ENCODE measurements at places on chromosomes 16 and 17.

DNA sequence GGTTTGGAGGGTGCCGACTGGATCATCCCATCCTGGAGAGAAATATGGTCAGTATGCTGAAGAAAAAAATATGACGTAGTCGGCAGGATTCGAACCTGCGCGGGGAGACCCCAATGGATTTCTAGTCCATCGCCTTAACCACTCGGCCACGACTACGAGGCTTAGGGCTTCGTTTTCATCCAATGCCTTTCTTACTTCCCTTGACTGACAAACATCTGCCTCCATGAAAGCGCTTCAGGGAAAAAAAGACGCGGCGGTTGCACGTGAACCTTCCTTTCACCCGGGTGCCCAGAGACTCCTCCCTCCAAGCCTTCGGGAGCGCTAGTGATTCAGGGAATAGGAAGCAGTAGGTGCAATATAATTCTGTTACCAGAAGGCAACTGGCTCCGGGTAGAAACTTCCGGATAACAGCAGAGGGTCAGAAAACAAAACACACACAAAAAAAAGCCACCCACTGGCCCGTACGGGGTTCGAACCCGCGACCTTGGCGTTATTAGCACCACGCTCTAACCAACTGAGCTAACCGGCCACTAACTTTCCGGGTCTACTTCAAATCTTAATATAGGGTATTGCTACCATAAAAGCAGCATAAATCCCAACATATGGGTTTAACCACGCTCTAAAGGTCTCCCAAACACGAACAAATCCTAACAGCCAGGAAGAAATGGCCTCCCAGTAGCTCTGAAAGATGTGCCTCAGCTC is 16.3 kb upstream of the AURKB start:
- H3K36me3 ChIP-seq = no peaks in the 10 kb centered on the region
- H3K4me1 ChIP-seq = peaks cover 24% of the 10 kb centered on the region
- H3K27ac ChIP-seq = peak overlapping the region; percentile 74
- no peak for DNase-seq

DNA sequence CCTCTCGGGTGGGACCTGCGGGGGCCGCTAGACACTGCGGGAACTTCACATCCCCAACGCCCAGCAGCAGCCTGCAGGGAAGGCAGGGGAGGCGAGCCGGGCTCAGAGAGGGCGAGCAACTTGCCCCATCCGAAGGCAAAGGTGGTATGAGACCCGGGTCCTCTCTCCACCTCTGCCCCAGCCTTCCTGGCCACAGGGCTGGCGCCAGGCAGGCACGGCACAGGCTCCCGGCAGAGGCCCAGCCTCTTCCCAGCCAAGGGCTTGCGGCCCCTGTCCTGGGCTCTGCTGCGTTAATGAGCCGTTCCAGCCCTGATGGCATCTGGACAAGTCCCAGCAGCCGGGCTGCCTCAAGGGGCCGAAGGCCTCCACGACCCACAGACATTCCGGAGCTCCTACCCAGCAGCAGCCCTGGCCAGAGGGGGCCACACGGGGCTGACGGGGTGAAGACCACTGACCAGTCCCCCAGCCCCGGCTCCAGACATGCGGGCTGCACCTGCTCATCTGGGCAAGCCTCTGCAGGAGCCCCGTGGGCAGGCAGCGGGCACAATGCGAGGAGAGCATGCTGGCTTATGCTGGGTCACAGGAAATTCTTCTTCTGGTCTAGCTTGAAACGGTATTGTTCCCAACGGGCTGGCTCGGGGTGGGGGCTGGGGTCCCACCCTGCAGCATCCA is 1.2 kb upstream of the HS3ST6 start:
- H3K27me3 ChIP-seq = no peaks in the 10 kb centered on the region
- H3K4me3 ChIP-seq = no peak overlapping the region
- H3K36me3 ChIP-seq = no peaks in the 10 kb centered on the region

DNA sequence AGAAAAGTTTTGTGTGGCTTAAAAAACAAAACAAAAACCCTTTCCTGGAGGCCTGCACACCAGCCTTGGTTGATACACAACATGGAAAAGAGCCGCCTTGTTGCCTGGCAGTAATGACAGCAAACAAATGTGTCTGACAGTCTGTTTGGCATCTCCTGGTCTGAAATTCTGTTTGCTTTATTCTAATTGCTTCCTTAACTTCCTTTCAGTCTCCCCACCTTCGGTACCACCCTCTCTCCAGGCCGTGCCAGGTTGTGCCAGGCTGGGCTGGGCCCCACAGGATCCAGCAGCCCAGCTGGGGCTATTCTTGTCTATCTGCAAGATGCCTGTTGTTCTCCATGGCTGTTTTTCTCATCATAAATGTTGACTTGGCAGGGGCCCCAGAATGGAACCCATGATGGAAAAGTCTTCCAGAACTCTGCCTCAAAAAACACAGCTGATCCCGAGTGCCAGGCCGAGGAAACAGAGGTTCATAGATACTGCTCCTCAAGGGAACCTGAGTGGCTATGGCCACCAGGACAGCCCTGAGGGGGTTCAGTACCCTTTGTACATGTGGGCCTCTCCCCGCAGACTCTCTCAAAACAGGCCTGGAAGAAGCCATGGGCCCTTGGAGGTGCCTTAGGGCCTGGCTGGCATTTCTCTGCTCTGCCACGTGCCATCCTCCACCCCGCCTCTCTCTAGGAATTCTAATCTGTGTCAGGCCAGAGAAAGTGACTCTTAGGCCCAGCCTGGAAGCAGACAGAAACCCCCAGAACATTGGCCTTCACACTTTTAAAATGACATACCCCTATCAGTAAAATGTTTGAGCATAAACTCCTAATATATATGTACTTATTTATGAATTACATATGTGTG is 50.5 kb downstream of the YPEL2 start:
- peaks cover 51% of the 10 kb centered on the region for H3K4me1 ChIP-seq
- no peaks in the 10 kb centered on the region for H3K36me3 ChIP-seq
- DNase-seq = no peak
- peak overlapping the region; percentile 70 for H3K27ac ChIP-seq
- no peaks in the 10 kb centered on the region for H3K27me3 ChIP-seq

DNA sequence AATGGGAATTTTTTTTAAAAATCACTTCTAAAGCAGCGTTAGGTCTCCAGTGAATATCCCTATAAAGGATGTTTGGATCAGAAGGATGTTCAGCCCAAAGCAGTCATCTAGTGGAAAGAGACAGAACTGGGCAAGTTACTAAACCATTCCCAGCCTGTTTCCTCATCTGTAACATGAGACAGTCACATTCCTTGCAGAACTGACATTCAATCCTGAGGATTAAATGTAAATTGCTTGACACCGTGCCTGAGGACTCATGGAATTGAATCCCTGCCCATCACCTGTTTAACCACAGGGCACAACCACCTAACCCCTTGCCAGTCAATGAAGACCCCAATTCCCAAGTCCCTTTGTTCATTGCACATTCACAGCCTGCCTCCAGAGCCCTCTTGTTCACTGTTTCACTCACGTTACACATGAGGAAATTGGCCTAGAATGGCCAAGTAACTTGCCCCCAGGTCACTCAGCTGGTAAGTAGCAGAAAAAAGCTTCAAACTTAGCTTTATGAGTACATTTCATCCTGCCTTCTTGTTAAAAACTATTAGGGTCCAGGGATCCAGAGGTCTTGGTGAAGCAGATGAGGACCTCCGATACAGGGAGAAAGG is 1.4 kb downstream of the CMTM2 start:
- no peak overlapping the region for H3K27ac ChIP-seq
- no peak for DNase-seq
- no peaks in the 10 kb centered on the region for H3K36me3 ChIP-seq
- H3K4me3 ChIP-seq = no peak overlapping the region
- H3K27me3 ChIP-seq = no peaks in the 10 kb centered on the region

- DNase-seq = no peak
- no peaks in the 10 kb centered on the region for H3K36me3 ChIP-seq
- H3K27me3 ChIP-seq = no peaks in the 10 kb centered on the region
- no peaks in the 10 kb centered on the region for H3K4me1 ChIP-seq
Measured at GRCh38 chr16:77739559-77739892, 17.2 kb downstream of the NUDT7 start.

GRCh38 chr17:57410169-57410568 is 153.8 kb downstream of the MSI2 start:
- H3K27ac ChIP-seq = no peak overlapping the region
- no peak overlapping the region for H3K4me3 ChIP-seq
- peaks cover 18% of the 10 kb centered on the region for H3K4me1 ChIP-seq
- H3K36me3 ChIP-seq = no peaks in the 10 kb centered on the region
- DNase-seq = no peak

- no peak overlapping the region for H3K27ac ChIP-seq
- no peak overlapping the region for H3K4me3 ChIP-seq
- no peaks in the 10 kb centered on the region for H3K36me3 ChIP-seq
- no peaks in the 10 kb centered on the region for H3K27me3 ChIP-seq
Measured at GRCh38 chr17:69908626-69909368, 166.2 kb upstream of the KCNJ16 start.

GRCh38 chr17:39746145-39746461 is 8.4 kb downstream of the GRB7 start:
- H3K4me3 ChIP-seq = peak overlapping the region; percentile 30
- no peaks in the 10 kb centered on the region for H3K36me3 ChIP-seq
- no peak for DNase-seq
- H3K27me3 ChIP-seq = no peaks in the 10 kb centered on the region
- peaks cover 4% of the 10 kb centered on the region for H3K4me1 ChIP-seq
- no peak overlapping the region for H3K27ac ChIP-seq

DNA sequence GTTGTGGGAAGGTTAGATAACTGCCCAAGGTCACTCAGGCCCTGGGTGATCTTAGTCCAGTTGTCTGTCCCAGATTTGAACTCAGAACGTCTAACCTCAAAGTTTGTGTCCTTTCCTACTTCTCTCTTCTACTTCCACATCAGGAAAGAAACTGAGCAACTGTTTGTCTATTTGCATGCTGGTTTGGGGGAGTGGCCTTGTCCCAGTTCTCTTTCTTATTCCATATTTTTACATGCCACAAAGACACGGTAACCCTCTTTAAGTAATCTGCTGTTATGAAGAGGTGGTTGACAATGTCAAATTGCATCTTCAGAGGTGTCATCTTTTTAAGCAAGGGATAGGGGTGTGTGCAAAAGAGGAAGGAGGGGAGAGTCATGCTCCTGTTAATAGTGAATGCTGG is 432.5 kb downstream of the HS3ST3B1 start:
- H3K4me3 ChIP-seq = no peak overlapping the region
- H3K36me3 ChIP-seq = no peaks in the 10 kb centered on the region
- peaks cover 11% of the 10 kb centered on the region for H3K4me1 ChIP-seq
- H3K27ac ChIP-seq = no peak overlapping the region
- no peak for DNase-seq

DNA sequence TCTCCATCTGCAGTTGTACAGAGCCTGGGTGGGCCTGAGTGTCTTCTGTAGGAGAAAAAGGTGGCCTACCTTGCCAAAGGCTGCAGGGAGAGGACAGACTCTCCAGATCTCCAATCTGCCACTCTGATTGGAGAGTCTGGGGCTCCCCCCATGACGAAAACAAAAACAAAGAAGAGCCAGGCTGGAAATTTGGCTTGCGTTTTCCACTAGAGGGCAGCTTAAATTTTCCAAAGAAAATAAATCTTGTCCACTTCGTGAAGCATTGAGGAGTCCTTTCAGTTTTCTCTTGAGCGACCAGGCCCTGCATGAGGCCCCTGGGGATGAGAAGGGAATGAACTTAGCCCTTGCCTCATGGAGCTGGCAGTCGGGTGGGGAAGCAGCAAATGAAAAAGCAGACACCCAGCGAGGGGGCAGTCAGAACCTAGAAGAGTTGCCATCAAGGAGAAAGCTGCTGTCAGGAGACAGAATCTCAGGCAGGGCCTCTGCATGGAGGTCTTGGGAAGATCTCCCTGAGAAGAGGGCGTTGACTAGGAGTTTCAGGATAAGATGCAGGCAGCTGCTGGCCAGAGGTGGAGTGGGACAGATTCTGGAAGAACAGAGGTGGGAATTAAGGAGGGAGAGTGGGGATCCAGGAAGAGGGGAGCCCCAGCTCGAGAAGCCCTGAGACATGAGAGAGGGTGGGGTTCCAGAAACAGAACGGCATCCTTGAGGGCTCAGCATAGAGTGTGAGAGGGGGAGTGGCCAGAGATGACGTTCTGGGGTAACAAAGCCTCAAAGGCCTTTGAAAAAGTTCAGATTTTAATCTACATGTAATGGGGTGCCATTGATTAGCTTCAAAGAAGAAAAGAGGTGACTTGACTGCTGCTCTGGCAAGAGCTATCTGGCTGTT is 8.4 kb upstream of the SHCBP1 start:
- H3K27me3 ChIP-seq = no peaks in the 10 kb centered on the region
- DNase-seq = no peak
- H3K36me3 ChIP-seq = no peaks in the 10 kb centered on the region
- peak overlapping the region; percentile 16 for H3K27ac ChIP-seq
- H3K4me3 ChIP-seq = no peak overlapping the region

GRCh38 chr16:77943801-77944200 is 78.5 kb upstream of the CLEC3A start:
- H3K4me1 ChIP-seq = no peaks in the 10 kb centered on the region
- H3K36me3 ChIP-seq = no peaks in the 10 kb centered on the region
- no peak overlapping the region for H3K4me3 ChIP-seq
- H3K27ac ChIP-seq = no peak overlapping the region
- H3K27me3 ChIP-seq = no peaks in the 10 kb centered on the region

GRCh38 chr16:79554912-79555311 is 45.6 kb downstream of the MAF start:
- H3K27me3 ChIP-seq = no peaks in the 10 kb centered on the region
- no peaks in the 10 kb centered on the region for H3K36me3 ChIP-seq
- no peak overlapping the region for H3K4me3 ChIP-seq
- H3K4me1 ChIP-seq = no peaks in the 10 kb centered on the region
- DNase-seq = no peak

DNA sequence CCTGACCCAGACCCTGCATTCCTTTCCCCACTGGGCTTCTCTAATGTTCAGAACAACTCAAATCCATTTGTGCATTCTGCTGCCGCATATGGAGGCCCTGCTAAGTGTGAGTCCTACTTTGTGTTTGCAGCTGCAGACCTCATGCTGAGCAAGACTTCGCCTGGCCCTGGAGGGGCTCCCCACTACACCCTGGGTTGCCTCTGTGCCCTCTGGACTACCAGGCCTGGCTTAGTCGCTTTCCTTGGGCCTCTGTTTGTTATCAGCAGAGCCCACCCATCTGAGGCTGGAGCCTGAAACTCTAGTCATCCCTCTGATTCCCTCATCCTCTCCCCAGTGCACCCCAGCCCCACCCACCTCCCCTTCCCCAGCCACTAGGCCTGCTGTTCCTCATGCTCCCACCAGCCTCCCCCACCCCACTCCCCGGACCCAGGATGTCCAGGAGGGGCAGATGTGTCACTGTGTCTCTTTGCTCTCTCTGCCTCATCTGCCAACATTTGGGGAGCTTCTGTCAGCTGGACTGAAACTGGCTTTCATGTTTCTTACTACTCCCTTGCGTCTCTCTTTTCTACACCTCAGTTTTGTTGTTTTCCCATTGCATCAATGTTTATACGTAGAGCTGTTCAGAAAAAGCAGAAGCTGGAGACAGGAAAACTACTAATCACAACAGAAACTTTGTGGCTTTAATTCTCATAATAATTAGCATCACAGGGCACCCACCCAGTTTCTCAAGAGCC is 17.9 kb upstream of the CD300E start:
- no peaks in the 10 kb centered on the region for H3K36me3 ChIP-seq
- H3K4me1 ChIP-seq = no peaks in the 10 kb centered on the region
- no peak overlapping the region for H3K4me3 ChIP-seq
- DNase-seq = no peak
- H3K27me3 ChIP-seq = no peaks in the 10 kb centered on the region

GRCh38 chr17:36675250-36675649 is 73.9 kb downstream of the MRM1 start:
- H3K4me1 ChIP-seq = no peaks in the 10 kb centered on the region
- no peak for DNase-seq
- H3K36me3 ChIP-seq = no peaks in the 10 kb centered on the region
